ENCODE measurements at places on chromosomes 6 and 20.
A peak's percentile ranks its signal among the peaks of the same experiment; 100 is the strongest.

GRCh38 chr6:151060096-151060765 is 179.5 kb upstream of the AKAP12 start:
- no peak for DNase-seq

DNA sequence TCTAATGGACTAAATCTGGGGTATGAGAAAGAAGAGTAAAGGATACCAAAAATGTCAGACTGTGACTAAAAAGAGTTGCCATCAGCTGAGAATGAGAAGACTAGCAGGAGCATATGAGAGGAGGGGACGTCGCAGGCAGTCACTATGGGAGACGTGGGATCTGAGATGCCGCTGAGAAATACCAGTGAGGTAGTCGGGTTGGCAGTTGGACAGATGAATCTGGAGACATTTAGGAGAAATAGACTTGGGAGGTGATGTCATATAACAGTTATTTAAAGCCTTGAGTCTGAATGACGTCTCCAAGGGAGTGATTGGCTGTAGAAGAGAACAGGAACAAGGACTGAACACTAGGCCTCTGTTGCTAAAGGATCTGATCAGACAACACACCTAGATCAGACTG is 51.5 kb upstream of the TRIM26 start:
- DNase-seq = no peak

DNA sequence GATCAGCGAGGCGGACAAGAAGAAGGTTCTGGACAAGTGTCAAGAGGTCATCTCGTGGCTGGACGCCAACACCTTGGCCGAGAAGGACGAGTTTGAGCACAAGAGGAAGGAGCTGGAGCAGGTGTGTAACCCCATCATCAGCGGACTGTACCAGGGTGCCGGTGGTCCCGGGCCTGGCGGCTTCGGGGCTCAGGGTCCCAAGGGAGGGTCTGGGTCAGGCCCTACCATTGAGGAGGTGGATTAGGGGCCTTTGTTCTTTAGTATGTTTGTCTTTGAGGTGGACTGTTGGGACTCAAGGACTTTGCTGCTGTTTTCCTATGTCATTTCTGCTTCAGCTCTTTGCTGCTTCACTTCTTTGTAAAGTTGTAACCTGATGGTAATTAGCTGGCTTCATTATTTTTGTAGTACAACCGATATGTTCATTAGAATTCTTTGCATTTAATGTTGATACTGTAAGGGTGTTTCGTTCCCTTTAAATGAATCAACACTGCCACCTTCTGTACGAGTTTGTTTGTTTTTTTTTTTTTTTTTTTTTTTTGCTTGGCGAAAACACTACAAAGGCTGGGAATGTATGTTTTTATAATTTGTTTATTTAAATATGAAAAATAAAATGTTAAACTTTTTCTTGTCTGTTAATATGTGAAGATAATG is 2.2 kb downstream of the HSPA1B start:
- peak; percentile 89 for DNase-seq

DNA sequence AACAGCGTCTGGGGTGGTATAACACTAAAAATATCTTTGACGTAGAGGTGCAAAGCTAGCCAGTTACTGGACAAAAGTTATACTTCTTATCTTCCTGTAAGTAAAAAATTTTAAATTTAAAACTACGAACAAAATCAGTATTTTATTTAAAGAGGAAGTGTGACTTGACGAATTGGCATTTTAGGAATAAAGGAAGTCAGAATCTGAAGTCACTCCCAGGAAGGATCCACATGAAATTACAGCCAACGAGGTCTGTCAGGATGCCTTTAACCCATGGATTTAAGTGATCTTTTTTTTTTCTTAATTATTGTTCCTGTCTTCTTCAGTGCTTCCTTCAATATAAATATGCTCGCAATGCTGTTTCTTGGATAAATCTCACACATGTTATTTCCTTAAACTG is 27.2 kb upstream of the SNX9 start:
- no peak for DNase-seq

GRCh38 chr6:169859978-169860703 is 108.7 kb downstream of the ERMARD start:
- DNase-seq = no peak

DNA sequence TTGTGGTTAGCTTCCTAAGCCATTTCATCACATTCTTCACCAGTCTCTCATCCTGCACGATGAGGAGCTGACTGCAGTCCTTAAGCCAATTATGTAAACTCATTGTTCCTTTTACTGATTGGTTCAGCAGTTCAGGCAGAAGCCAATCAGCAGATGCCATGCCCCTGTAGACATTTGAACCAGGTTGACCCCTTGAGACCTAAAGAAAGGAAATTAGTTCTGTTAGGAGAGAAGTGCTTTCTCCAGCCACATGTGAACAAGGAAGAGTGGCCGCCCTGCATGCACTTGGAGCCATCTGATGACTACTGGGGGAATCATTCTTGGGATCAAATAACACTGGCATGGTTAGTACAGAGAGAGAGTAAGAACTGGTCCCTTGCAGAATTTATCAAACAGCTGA is 535.2 kb upstream of the ID4 start:
- DNase-seq = no peak

- no peak for DNase-seq
These were observed 251.4 kb downstream of the SMOC2 start for GRCh38 chr6:168692193-168692914.

GRCh38 chr20:3798373-3798768 is 2.3 kb downstream of the CDC25B start:
- DNase-seq = no peak

- DNase-seq = no peak
These were observed 48.1 kb upstream of the MDGA1 start for GRCh38 chr6:37745748-37746147.

DNA sequence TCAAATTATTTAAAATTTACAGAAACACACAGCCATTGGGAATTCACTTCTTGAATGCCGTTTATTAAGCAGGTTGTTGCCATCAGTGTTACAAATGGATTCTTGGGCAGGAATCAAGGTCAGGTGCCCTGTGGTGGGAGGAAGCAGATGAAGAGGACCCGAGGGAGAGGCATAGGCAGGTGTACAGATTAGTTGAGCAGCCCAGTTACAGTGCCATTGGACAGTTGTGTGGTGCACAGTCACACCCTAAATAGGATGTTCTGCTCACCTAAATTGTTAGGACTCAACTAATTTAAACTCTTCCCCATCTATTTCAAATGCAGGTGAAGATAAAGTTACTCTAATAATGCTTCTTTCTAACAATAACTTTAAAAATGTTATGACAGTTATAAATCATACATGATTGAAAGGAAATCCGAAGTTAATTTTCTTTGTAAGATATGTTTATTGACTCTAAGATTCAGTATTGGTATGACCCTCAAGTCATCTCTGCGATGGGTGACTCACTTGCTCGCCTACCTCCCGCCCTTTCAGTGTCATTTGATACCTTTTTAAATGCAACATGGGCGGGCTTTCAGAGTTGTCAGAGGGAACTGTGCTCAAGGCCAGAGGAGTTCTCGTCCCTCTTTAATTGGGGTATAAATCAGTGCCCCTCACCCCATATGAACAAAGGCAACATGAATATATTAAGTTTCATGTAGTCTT is 35.1 kb downstream of the DSE start:
- no peak for DNase-seq

DNA sequence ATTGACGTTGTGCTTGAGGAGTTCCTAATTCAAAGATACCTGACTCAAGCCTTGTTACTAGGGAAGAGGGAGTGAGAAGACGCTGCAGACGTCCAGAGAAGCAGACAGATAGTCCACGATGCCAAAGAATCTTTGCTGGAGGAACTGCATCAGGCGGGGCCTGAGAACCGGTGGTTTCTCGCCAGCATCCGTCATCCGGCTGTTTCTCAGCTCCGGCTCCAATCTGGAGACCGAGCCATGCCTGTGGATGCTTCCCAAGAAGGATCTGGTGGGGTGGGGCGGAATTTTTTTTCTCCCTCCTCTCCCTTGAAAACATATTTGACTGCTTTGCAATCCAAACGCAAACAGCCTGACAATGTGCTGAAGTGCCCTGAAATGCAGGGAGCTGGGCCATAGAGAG is 125.8 kb upstream of the SRSF6 start:
- no peak for DNase-seq

DNA sequence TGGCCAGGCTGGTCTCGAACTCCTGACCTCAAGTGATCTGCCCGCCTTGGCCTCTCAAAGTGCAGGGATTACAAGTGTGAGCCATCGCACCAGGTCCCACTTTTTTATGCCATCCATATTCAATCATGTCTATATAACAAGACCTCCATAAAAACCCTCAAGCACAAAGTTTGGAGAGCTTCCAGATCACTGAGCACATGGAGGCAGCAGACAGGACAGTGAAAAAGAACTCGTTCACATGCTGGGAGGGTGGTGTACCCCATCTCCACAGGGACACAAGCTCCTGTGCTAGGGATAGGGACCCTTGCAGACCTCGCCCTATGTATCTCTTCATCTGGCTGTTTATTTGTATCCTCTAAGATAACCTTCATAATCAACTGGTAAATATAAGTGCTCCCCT is 30.3 kb downstream of the KIF13A start:
- no peak for DNase-seq

- DNase-seq = peak; percentile 71
These were observed 25.3 kb upstream of the TOP1 start for GRCh38 chr20:41003143-41003935.

DNA sequence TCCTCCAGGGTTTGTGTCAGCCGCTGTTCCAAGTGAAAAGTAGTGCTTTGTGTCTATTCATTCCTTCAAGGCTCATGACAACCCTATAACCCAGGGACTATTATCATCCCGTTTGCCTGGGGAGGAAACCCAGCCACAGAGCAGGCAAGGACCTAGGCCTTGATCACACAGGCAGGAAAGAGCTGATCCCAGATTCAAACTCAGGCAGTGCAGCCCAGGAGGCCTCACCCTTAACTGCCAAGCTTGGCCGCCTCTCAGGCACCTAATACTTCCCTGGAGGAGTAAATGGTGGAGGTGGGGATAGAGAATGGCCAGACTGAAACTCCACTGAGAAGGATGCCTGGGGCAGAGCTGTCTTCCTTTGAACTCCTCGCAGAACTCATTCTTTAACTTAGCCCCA is 215.1 kb upstream of the QKI start:
- DNase-seq = no peak

- DNase-seq = peak; percentile 98
These were observed at the start of gene PBX2 for GRCh38 chr6:32190054-32190851. TSS of gene PBX2 (minus strand) at chr6:32190202. CDS start at chr6:32189915, 287 bp downstream.

DNA sequence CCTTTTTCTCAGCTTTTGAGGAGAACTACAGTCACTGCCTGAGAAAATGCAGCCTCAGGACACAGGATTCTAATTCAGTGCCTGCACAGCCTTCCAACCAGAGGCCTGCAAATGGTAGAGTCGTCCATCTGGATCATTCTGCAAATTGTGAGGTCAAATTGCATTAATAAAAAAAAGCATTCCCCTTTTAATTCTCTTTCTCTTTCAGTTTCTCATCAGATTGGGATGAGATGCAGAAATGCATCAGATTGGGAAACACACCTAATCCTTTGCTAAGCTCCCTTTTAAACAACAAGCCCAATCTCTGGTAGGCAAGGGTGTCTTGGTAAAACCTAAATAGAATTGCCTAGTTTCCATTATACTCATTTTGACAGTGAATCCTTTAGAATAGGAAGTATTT is 838.8 kb downstream of the MAFB start:
- no peak for DNase-seq

GRCh38 chr6:134621858-134622257 is 303.9 kb upstream of the SGK1 start:
- DNase-seq = no peak

GRCh38 chr6:51855310-51856082 is 231.9 kb downstream of the PKHD1 start:
- peak; percentile 90 for DNase-seq
